Hematopoietic multipotent progenitor cell treated with erythropoietin and hydrocortisone succinate and interleukin-3 and kit ligand, for 8 days (in vitro differentiated cells): ENCODE measurements at places on chromosomes 6 and 20.

DNA sequence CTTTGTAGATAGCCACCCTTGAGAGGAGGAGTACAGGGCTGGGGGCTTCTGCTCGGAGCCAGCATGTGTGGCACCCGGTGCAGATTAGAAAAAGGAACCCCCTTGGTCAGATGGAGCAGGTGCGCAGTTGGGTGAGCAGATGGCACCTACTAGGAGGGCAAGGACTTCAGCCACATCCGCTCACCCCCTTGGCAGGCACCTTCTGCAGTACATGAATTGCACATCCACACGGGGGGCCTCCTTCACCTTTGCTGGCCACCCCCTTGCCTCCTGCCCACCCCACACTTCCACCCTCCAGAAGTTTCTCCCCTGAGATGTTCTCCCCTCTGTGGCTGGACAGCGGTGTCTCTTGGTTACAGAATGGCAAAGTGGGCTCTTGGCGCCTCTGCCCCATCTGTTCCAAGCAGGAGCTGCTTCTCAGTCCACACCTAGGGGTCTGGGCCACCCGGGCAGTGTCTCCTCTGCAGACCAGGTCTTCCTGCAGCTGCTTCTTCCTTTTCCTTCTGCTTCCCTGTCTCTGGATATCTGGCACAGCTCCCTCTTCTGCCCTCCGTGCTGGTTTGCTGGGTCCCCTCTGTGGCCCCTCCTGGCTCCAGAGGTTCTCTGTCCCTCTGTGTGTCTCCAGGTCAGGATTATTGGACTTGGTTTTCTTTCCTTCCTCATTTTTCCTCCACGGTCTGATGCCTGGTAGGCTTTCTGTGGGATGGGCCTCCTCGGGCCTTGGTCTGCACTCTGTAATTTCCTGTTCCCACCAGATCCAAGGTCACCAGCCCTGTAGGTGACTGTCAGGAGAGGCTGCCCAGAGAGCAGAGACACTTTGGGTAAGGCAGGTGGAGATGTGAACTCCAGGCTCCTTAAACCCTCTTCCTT is 4.1 kb downstream of the MDFI start:
- no peak for DNase-seq

- no peak for DNase-seq
These were observed 41.1 kb downstream of the GMDS start for GRCh38 chr6:2204272-2204671.

GRCh38 chr6:106546691-106547414 is 82.4 kb downstream of the RTN4IP1 start:
- no peak for DNase-seq

DNA sequence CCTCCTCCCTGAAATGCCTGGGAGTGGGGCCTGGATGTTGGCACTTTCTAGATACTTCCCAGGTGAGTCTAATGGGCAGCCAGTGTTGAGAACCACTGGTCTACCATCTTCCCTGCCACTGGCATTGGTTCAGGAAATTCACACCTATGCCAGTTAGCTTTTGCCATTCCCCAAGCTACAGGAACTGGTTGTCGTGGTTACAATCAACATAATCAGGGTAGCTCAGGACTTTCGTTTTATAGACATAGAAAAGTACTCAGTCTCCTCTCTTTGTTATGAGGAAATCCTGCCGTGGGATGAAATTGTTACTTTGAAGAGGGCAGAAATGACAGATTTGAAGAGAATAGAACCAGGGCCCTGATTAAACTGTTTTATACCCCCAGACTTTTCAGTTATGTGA is 127.9 kb upstream of the FOXO3 start:
- peak; percentile 35 for DNase-seq

- DNase-seq = no peak
These were observed 156.7 kb downstream of the TAF4 start for GRCh38 chr20:61909028-61909427.

GRCh38 chr20:60694763-60695162 is 557.3 kb upstream of the CDH4 start:
- DNase-seq = no peak

GRCh38 chr6:81362246-81362645 is 390.2 kb downstream of the TENT5A start:
- no peak for DNase-seq

GRCh38 chr6:117169064-117169665 is 96.2 kb upstream of the VGLL2 start:
- no peak for DNase-seq
